ENCODE measurements at places on chromosomes 1 and 21.

GRCh38 chr1:41580021-41580420, 95.5 kb upstream of the EDN2 start:
- DNase-seq: no peak

DNA sequence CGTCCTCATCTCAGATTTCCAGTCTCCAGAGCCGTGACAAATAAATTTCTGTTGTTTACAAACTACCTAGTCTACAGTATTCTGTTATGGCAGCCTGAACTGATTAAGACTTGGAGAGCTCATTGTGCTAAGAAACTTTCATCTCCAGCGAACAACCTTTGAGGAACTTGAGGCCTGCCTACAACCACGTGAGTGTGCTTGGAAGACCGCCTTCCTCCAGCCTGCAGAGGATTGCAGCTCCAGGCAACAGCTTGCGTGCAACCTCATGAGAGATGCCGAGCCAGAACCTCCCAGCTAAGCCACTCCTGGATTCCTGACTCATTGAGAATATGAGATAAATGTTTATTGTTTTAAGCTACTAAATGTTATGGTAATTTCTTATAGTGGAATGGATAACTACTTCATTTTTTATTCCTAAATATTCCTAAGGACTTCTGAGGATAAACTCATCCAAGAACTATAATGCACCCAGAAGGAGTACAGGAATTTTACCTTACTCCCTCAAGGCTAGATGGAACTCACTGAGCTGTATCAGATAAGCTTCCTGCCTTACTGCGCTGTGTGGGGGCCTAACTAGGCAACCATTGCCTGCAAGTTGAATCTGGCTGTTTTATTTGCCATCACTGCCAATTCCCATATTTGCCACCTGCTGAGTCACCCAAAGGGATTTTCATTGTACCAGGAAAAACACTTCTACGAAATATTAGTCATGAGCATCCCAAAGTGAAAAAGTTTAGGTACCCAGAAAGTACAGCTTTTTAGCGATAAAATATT, 17.6 kb downstream of the FAM177B start:
- no peak for DNase-seq

GRCh38 chr1:88801575-88802208, 89.7 kb downstream of the GTF2B start:
- DNase-seq: no peak

GRCh38 chr1:229495782-229496181, 12.4 kb downstream of the NUP133 start:
- DNase-seq: no peak

DNA sequence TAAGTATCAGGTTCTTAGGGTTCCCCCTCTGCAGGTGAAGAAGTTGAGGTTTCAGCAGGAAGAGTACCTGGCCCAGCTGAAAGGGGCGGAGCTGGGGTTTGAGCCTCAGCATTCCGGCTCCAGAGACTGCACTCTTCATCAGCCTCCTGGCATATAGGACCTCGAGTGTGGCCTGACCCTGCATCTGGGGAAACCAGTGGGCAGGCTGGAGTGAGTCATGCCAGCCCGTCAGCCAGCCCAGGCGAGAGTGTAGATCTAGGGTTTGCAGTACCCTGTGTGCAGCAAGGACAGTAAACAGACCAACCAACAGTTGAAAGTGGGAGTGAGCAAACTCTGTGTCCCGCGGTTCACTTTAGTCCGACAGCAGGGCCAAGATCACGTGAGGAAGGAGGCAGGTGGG, 14.1 kb downstream of the MFSD2A start:
- no peak for DNase-seq

DNA sequence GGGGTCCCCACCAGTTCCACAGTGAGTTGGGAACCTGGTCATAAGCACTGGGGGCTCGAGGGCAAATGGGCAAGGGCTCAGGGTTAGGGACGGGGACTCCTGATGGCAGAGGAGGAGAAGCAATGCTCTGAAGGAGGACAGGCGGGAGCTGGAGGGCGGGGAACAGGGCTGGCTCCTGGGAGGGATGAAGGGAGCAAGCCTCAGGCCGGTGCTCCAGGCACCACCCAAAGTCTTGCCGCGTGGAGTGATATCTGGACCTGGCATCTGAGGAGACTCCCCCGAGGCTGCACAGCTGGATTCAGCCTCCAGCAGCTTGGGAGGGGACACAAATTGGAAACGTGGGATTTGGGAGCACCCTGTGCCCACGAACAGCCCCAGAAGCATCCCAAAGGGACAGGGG, 11.0 kb downstream of the MEGF6 start:
- DNase-seq: no peak

DNA sequence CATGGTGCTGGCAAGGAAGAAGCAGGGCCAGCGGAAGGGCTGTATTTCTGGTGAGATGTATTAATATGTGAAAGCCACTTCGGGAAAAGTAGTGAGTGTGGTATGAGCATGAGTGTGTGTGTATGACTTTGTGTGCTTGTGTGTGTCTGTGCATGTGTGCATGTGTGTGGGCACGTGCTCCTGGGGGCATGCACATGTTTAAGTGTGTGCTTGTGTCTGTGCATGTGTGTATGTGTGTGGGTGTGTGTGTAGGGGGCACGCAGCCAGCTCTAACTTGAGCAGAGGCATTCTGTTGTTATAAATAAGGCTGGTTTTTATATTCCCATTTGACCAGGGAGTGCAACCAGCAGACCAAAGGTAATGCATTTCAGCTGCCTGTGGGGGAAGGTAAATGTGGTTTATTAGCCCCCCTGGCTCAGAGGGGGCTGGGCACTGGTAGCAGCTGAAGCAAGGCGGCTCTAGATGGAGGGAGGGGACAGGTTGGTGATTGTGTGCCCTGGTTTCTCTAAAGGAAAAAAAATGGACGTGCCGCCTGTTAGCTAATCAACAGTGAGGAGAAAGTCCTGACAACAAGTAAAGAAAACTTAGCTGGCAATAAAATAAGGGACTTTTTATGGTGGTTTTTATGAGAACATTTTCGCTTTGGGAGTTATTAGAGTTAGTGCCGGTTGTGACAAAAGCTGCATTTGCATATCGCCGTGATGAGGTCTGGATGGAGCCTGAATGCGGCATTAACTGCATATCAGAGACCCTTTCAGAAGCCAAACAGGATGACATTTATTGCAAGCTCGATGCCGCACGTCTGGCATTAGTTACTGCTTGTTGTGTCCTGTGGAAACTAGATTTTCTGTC, 180.1 kb downstream of the CAMTA1 start:
- DNase-seq: no peak
